ENCODE measurements at places on chromosomes 6 and 20. TPM values are rescaled to one million over a fixed set of nuclear protein-coding genes. Genes with fewer than 3 reads are reported as not detected.

Gene TMC2
- not detected for total RNA-seq

Gene CGA
- total RNA-seq, result not detected

Gene POM121L2
- total RNA-seq, result not detected

Gene FRK
- 2.0 TPM for total RNA-seq

Gene PRDM13
- total RNA-seq, result not detected

Gene FILIP1
- total RNA-seq, result 5.5 TPM

Gene THBS2
- 519 TPM for total RNA-seq

Gene GJA10
- not detected for total RNA-seq

Gene ASIP
- total RNA-seq, result not detected

Gene ENPP5
- total RNA-seq, result 5.3 TPM

Gene KIAA0408
- 12.8 TPM for total RNA-seq

Gene RSPO3
- 7.9 TPM for total RNA-seq

Gene PANK2
- total RNA-seq, result 102 TPM

Gene OR2J3
- not detected for total RNA-seq

Gene WDR27
- total RNA-seq, result 19.9 TPM

Gene GATA5
- not detected for total RNA-seq

Gene SMIM13
- total RNA-seq, result 2.3 TPM

Gene RAMACL
- 2.4 TPM for total RNA-seq

Gene MLIP
- total RNA-seq, result not detected

Gene SRF
- total RNA-seq, result 17.5 TPM

Gene SNAP91
- 0.36 TPM for total RNA-seq

Gene ULBP3
- 0.41 TPM for total RNA-seq

Gene SLC17A2
- not detected for total RNA-seq

Gene ZBTB46
- 1.1 TPM for total RNA-seq

Gene CST9
- total RNA-seq, result not detected

Gene AK9
- total RNA-seq, result 16.6 TPM

Gene NOX3
- total RNA-seq, result not detected

Gene ID4
- total RNA-seq, result 18.0 TPM

Gene ENPP3
- not detected for total RNA-seq

Gene KIF25
- not detected for total RNA-seq

Gene SNAP25
- total RNA-seq, result 0.65 TPM

Gene OXT
- not detected for total RNA-seq

Gene MUC22
- not detected for total RNA-seq

Gene SLC35D3
- not detected for total RNA-seq

Gene CYP24A1
- total RNA-seq, result 0.98 TPM

Gene JAG1
- 39.2 TPM for total RNA-seq

Gene TPD52L2
- total RNA-seq, result 100 TPM

Gene SIRPB2
- total RNA-seq, result not detected

Measured in fibroblast of the aortic adventitia (primary cell).